Activated gamma-delta T cell (primary cell): ENCODE measurements at places on chromosomes 4 and X.

DNA sequence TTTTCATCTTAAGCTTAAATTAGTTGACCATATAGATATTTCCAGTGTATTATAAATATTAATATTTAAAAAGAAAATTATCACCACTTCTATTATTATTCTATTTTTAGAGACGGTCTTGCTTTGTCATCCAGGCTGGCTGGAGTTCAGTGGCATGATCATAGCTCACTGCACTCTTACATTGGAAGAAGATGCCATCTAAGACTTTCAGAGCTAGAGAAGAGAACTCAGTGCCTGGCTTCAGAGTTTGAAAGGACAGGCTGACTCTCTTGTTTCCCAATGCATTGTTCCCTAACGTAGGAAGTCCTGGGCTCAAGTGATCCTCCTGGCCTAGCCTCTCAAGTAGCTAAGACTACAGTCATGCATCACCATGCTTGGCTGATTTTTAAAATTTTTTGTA, 75.9 kb downstream of the FIP1L1 start:
- no peak for DNase-seq

DNA sequence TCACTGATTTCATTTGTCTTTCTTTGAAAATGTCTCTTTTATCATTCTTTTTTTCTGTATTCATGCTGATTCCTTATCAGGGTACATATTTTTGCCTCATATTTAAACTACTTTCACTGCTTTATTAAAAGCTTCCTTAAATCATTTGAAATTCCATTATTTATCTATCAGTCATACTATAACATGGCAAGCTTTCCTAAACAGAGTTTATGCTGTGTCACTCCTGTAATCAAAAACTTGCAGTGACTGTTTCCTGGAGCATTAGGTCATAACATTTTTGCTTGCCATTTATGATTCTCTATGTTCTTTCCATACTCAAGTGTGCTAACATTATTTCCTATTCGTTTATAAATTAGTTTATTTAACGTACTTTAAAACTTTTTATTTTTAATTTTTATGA, 203.7 kb downstream of the BMPR1B start:
- DNase-seq: no peak

- DNase-seq: no peak
Observed at GRCh38 chr4:77050962-77051361, 24.8 kb downstream of the CCNI start.

DNA sequence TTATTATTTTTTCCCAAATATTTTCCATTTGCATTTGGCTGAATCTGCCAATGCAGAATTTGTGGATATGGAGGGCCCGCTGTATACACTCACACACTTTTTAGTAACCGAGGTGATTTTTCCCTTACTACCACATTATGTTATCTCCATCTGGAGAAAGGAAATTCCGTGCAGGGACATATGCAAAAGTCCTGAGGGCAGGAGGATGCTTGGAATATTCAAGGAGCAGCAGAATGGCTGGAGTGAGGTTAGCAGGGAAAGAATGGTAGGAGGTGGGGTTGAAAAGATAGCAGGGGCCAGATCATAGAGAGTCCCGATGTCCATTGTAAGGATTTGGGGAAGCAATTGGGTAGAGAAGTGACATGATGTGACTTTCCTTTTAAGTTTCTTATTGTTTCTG, 11.5 kb upstream of the RNF212 start:
- no peak for DNase-seq

- no peak for DNase-seq
Observed at GRCh38 chr4:153115322-153116290, 88.6 kb upstream of the TRIM2 start.

DNA sequence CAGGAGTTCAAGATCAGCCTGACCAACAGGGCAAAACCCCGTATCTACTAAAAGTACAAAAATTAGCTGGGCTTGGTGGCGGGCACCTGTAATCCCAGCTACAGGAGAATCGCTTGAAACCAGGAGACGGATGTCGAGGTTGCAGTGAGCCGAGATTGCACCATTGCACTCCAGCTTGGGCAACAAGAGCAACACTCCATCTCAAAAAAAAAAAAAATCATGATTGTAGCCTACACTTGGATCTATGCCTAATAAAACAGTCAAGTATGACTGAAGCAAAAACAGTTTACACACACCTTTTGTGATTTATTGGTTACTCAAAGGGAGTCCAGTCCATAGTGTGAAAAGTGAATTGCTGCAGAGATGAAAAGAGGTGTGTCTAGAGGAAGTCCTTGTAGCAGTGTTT, 34.7 kb upstream of the TASL start:
- DNase-seq: no peak

GRCh38 chr4:148059617-148060180, 327.8 kb downstream of the ARHGAP10 start:
- DNase-seq: no peak

- DNase-seq: no peak
Observed at GRCh38 chr4:170888660-170889059, 798.9 kb upstream of the AADAT start.

- no peak for DNase-seq
Observed at GRCh38 chr4:8940792-8941491, 69.3 kb upstream of the HMX1 start.

DNA sequence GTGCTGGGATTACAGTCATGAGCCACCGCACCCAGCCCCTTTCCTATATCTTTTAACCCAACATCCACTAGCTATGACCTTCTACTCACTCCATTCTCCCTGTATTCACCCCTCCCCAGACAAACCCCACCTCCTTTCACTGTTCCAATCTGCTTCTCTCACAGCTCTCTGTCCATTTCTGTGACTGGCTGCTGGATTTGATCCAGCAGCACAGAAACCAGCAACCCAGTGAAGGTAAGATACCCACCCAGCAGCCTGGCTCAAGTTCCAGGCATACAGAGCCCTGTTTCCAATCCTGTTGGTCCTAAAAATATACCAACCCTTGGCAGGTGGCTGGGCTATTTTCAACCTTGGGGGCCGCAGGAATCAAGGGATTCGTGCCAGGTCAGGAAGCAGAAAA, 56.9 kb upstream of the SMIM10 start:
- DNase-seq: no peak

DNA sequence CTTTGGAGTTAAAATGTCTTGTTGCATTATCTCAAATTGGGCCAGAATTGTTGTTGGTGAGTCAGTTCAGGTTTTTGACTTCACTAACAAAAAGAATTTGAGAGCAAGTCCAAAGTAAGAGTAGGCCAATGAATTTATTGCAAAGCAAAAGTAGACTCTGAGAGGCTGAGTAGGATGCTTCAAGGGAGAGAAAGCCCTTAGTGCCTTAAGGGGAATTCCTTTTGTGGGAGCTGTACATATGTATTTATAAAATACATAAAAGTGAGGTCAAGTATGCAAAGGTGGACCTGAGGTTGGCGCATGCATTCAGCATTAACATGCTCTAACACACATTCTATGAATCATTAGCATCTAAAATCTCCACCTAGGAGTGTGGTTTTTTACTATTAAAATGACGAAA, 565.4 kb downstream of the GRXCR1 start:
- no peak for DNase-seq

- no peak for DNase-seq
Observed at GRCh38 chrX:100743009-100743607, 11.2 kb upstream of the SYTL4 start.

- no peak for DNase-seq
Observed at GRCh38 chrX:13854003-13854402, 37.1 kb upstream of the GPM6B start.

DNA sequence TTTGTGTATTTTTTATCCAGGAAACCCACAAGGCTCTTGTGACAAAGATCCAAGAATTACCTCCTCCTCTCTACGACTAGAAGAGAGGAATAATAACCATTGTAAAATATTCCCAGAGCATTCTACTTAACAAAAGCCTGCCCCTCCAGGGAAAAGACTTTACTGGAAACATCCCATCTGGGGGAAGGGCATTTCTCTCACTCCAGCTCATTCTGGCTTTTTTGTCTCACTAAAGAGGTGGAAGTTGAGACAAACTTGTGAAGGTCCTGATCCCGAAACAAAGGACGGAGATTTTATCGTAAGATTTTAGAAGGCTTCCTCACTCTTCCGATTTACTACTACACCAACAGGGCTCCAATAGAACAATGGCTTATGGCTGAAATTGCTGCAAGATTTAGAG, 692.0 kb upstream of the GRID2 start:
- no peak for DNase-seq

- DNase-seq: peak; percentile 66
Observed at GRCh38 chr4:2281575-2282343, 19.9 kb upstream of the MXD4 start.

- DNase-seq: no peak
Observed at GRCh38 chrX:418927-419729, 32.4 kb upstream of the PPP2R3B start.

DNA sequence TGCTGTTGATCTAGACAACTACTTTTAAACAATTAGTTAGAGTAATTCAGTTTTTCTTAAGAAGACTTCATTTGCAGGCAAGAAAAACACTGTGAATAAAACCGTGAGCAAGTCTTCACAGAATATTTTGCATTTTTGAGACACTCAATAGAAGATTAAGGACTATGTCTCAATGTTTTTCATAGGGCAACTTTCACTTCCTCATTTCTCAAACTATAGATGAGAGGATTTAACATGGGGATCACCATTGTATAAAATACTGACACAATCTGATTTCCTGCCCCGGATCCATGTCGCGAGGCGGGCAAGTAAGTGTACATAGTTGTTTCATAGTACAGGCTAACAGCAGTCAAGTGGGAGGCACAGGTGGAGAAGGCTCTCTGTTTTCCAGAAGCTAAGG, 108.8 kb upstream of the IGSF1 start:
- no peak for DNase-seq

DNA sequence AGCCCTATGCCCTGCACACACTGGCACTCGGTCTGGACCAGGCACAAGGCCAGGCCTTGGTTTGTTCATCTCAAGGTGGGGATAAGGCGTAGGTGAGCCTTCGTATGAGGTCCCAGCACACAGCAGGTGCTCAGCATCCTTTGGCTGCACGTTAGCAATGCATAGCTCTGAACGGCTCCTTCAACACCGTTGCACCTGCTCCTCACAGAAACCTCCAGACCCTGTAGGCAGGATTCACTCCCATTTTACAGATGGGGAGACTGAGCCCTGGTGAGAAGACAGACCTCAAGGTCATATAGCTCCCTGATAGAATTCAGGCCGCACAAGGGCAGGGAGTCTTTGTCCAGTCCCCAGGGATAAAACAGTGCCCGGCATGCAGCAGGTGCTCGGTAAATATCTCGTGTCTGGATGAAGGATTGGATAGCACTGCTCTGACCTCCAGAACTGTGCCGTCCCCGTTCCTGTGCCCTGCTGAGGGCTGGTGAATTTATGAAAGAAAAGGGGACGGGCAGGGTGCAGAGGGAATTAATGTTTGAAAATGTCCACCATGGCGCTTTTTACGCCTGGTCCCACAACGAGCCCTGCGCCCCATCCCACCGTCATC, 2.4 kb downstream of the PPP2R2C start:
- DNase-seq: no peak

DNA sequence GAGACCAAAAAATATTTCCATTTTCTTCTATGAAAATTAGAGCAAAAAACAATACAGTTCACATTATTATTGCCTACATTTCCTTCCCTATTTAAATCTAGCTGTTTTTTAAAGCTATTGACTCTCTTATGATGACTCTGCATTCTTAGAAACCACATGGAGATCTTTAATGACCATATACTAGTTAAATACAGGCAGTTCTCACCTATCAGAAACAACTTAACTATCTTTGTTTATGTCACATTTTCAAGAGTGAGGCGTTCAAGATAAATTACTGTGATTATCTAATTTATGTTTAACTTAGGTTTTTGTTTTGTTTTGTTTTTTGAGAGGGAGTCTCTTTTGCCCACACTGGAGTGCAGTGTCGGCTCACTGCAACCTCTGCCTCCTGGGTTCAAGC, 3.0 kb downstream of the CISD2 start:
- no peak for DNase-seq

- DNase-seq: no peak
Observed at GRCh38 chr4:24024605-24025004, 134.8 kb upstream of the PPARGC1A start.

- DNase-seq: no peak
Observed at GRCh38 chr4:125044886-125045285, 269.9 kb upstream of the FAT4 start.

DNA sequence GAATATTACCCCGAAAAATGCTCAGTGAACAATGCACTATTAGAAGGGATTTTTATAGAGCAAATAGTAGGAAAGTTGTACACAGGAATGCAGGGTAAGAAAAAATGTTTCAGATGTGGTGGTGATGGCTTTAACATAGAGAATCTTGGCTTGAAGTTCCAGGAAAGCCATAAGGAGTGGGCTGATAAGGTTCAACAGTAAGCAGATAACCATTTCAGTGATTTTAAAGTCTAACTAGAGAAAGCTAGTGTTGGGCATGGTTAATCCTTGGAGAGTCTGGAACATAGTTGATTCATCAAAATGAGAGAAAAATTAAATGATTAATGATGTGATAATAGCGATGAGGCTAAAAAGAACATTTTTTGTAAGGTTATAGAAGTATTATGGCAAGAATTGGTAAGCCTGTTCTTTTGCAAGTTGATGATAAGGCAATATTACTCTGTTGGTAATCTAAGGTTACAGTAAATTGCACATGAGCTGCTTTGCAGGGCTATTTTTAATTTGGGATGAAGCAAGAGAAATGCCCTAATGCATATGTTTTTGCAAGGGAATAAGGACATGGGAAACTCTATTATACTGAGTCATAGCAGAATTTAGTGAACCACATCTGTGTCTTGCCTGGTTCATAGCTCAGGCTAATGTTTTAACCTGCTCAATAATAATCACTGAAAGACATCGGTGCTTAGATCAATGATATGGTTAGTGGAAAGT, 44.3 kb downstream of the GALNTL6 start:
- DNase-seq: no peak

DNA sequence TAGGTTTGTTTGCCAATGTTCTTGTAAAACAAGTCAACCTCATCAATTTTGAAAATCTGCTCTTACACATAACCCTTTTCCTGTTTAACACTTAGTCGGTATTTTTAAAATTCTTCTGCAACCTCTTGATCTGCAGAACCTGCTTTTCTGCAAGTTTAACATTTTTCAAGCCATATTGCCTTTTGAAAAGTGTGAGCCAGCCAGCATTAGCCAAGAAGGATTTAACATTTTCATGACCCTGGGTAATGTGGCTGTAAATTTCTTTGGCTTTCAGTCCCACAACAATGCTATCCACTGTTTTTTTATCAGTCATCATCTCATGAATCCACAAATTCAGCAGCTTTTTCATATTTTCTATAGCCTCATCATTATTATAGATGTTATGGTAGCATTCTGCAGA, 956.5 kb downstream of the FAT4 start:
- no peak for DNase-seq

- DNase-seq: no peak
Observed at GRCh38 chr4:48333587-48333986, 7.7 kb upstream of the SLAIN2 start.

- no peak for DNase-seq
Observed at GRCh38 chr4:42331914-42332368, 65.3 kb upstream of the SHISA3 start.

- no peak for DNase-seq
Observed at GRCh38 chr4:17578482-17578891, 1.5 kb downstream of the LAP3 start.

DNA sequence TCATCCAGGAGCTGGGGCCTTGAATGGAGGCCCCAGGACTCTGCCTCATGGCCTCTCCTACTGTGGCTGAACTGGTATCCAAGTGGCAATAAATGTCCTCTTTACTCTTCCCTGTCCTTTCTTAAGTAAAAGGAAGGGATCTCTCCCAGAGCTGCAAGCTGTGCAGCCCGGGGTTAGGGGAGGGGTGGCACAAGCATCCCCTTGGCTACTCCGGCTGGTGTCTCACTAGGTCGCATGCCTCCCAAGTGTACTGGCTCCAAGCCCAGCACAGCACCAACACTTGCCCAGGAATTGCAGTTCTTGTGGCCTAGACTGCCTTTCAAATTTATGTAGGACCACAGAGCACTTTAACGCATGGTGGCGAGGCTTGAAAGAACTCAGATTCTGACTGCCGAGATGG, 44.7 kb upstream of the MED14 start:
- no peak for DNase-seq
